ENCODE measurements at places on chromosomes 6 and 20. TPM values are rescaled to one million over a fixed set of nuclear protein-coding genes. Genes with fewer than 3 reads are reported as not detected.
A peak's percentile ranks its signal among the peaks of the same experiment; 100 is the strongest.

GRCh38 chr20:62155428-62156253 is 12.1 kb downstream of the SS18L1 start:
- no peak overlapping the region for H3K27ac ChIP-seq
- peaks cover 29% of the 10 kb centered on the region for H3K36me3 ChIP-seq
- H3K4me1 ChIP-seq: peaks cover 10% of the 10 kb centered on the region
- H3K4me3 ChIP-seq: no peak overlapping the region
- DNase-seq: no peak
- H3K27me3 ChIP-seq: no peaks in the 10 kb centered on the region

- DNase-seq: no peak
- H3K27me3 ChIP-seq: no peaks in the 10 kb centered on the region
- H3K36me3 ChIP-seq: no peaks in the 10 kb centered on the region
- no peaks in the 10 kb centered on the region for H3K4me1 ChIP-seq
These were observed 247.1 kb upstream of the GRIK2 start for GRCh38 chr6:101146389-101146788.

Gene NKAIN2
- not detected for polyA plus RNA-seq

- DNase-seq: no peak
- H3K4me1 ChIP-seq: peaks cover 31% of the 10 kb centered on the region
- H3K27me3 ChIP-seq: no peaks in the 10 kb centered on the region
- no peaks in the 10 kb centered on the region for H3K36me3 ChIP-seq
These were observed 21.9 kb downstream of the ECT2L start for GRCh38 chr6:138817799-138818198.

GRCh38 chr6:157224178-157224950 is 99.0 kb downstream of the TMEM242 start:
- no peaks in the 10 kb centered on the region for H3K36me3 ChIP-seq
- peaks cover 14% of the 10 kb centered on the region for H3K27me3 ChIP-seq
- H3K4me3 ChIP-seq: peak overlapping the region; percentile 88
- peak overlapping the region; percentile 76 for H3K27ac ChIP-seq
- peak; percentile 66 for DNase-seq

GRCh38 chr6:88609983-88610382 is 353.4 kb downstream of the RNGTT start:
- H3K27me3 ChIP-seq: no peaks in the 10 kb centered on the region
- no peak for DNase-seq
- H3K4me3 ChIP-seq: no peak overlapping the region
- peaks cover 41% of the 10 kb centered on the region for H3K36me3 ChIP-seq
- peak overlapping the region; percentile 75 for H3K27ac ChIP-seq
- H3K4me1 ChIP-seq: peaks cover 12% of the 10 kb centered on the region

- H3K4me3 ChIP-seq: no peak overlapping the region
- DNase-seq: no peak
- H3K27ac ChIP-seq: no peak overlapping the region
- no peaks in the 10 kb centered on the region for H3K36me3 ChIP-seq
- peaks cover 3% of the 10 kb centered on the region for H3K4me1 ChIP-seq
These were observed 55.1 kb upstream of the B3GAT2 start for GRCh38 chr6:71011871-71012371.

GRCh38 chr20:51156041-51156982 is 133.4 kb upstream of the KCNG1 start:
- H3K27me3 ChIP-seq: peaks cover 53% of the 10 kb centered on the region
- peak overlapping the region; percentile 50 for H3K27ac ChIP-seq
- peaks cover 26% of the 10 kb centered on the region for H3K4me1 ChIP-seq
- no peaks in the 10 kb centered on the region for H3K36me3 ChIP-seq
- DNase-seq: no peak

Gene FRK
- not detected for polyA plus RNA-seq

GRCh38 chr6:119312875-119313338 is 36.7 kb downstream of the MAN1A1 start:
- H3K4me1 ChIP-seq: peaks cover 30% of the 10 kb centered on the region
- H3K27me3 ChIP-seq: no peaks in the 10 kb centered on the region

DNA sequence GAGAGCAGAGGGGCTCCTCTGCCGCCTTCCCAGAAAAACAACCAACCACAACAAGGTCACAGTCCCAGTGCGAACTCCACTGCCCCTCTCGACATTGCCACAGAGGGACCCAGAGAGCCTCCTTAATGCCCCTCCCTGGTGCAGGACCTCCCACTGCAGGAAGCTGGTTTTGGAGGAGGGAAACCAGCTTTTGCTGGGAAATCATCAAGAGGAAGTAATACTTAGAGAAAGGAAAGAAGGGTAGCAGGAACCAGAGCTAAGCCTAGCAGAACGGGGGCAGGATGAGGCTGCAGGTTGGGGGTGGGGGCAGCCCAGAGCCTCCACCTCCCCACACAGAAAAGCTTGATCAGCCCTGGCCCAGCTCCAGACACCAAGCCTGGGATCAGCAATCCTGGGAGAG is 37.7 kb upstream of the SIRPA start:
- no peak overlapping the region for H3K4me3 ChIP-seq
- DNase-seq: no peak
- H3K4me1 ChIP-seq: peaks cover 16% of the 10 kb centered on the region
- H3K27ac ChIP-seq: no peak overlapping the region

GRCh38 chr6:89311853-89312531 is 3.1 kb downstream of the GABRR2 start:
- no peak overlapping the region for H3K27ac ChIP-seq
- no peaks in the 10 kb centered on the region for H3K27me3 ChIP-seq
- peaks cover under 1% of the 10 kb centered on the region for H3K36me3 ChIP-seq
- H3K4me3 ChIP-seq: no peak overlapping the region
- DNase-seq: no peak
- peaks cover 5% of the 10 kb centered on the region for H3K4me1 ChIP-seq

DNA sequence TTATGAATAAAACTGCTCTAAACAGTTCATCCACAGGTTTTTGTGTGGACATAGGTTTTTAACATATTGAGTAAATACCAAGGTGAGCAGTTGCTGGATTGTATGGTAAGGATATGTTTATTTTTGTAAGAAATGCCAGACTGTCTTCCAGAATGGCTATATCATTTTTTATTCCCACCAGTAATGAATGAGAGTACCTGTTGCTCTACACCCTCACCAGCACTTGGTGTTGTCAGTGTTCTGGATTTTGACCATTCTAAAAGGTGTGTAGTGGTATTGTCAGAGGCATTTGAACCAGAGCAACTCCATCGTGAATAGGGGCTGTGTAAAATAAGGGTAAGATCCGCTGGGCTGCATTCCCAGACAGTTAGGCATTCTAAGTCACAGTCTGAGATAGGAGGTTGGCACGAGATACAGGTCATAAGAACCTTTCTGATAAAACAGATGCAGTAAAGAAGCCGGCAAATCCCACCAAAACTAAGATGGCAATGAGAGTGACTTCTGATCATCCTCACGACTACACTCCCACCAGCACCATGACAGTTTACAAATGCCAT is 12.9 kb upstream of the NT5E start:
- DNase-seq: no peak
- H3K27ac ChIP-seq: no peak overlapping the region
- no peaks in the 10 kb centered on the region for H3K4me1 ChIP-seq
- no peaks in the 10 kb centered on the region for H3K36me3 ChIP-seq
- H3K4me3 ChIP-seq: no peak overlapping the region
- no peaks in the 10 kb centered on the region for H3K27me3 ChIP-seq

DNA sequence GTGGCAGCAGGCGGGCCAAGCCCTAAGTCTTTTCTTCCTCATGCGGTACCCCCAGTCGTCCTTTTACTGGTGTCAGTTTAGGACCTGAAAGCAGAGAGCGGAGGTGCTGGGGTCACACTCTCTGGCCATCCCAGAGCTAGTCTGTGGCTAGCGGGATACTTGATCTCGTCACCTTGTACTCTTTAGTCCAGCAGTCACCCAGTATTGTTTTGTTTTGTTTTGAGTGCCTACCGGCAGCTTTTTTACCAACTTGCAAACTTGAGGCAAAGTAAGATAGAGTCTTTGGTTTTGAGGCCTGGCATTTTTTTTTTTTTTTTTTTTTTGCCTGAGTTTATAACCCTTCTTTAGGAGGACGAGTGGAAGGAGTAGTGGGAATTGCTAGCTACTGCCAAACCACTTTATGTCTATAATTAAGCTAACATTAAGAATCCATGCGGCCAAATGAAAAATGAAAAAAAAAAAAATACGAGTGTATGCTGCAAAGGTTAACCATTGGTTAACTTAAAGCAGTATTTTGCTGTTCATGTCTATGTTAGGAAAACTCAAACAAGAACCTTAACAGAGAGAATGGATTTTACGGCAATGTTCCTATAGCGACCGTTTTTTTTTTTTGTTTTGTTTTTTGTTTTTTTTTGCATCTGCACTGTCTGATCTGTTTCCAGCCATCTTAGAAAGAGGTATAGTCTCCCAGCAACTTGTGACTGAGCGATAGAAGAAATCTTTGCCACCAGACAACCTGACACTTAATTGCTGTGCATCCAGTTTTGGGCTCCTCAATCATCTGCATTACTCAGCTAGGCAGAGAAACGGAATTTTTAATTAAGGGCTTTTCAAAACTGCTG is 56.9 kb downstream of the FAM217A start:
- no peaks in the 10 kb centered on the region for H3K27me3 ChIP-seq
- no peak for DNase-seq
- peaks cover 71% of the 10 kb centered on the region for H3K4me1 ChIP-seq
- H3K27ac ChIP-seq: peak overlapping the region; percentile 96

- H3K27me3 ChIP-seq: no peaks in the 10 kb centered on the region
- H3K27ac ChIP-seq: no peak overlapping the region
- no peak for DNase-seq
- H3K36me3 ChIP-seq: no peaks in the 10 kb centered on the region
- no peaks in the 10 kb centered on the region for H3K4me1 ChIP-seq
These were observed 122.7 kb downstream of the ADGRB3 start for GRCh38 chr6:68757821-68758220.

All from naive B cell (primary cell).